ENCODE measurements at places on chromosomes 4 and X. TPM values are rescaled to one million over a fixed set of nuclear protein-coding genes. Genes with fewer than 3 reads are reported as not detected.

GRCh38 chr4:156497486-156497885 lies 474.1 kb downstream of the PDGFC start:
- DNase-seq: no peak

DNA sequence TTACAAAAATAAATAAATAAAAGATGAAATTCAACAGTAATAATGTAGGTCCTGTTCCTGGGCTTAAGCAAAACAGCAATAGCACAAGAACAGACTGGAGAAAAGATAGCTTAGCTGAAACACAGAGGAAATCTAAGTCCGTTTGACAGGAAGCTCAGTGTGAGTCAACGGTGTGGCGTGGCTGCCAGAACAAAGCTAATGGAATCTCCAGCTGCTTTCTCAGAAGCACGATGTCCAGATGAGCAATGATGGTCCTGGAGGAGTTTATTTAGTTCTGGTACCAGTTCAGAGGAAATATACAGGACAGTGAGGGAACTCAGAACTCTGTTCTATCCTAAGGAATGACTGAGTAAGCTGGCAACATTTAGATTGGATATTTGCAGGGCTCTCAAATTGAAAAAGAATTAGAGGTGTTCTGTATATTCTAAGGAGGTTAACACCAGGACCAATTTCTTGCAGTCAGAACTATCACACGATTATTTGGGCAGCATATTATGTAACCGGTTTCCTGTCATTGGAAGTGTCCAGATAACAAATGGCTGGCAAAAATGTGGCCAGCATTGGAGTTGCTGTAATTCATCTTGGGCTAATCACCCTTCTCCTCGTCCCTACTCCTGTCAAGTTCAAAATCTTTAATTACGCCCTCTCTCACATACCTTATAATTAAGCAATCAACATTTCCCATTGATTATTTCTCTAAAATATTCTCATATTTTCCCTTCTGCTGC lies 12.7 kb downstream of the GAB3 start:
- DNase-seq: no peak

- DNase-seq: no peak
Observed at GRCh38 chr4:122309988-122310626, 68.7 kb upstream of the ADAD1 start.

GRCh38 chr4:67581913-67582312 lies 23.4 kb downstream of the STAP1 start:
- DNase-seq: no peak

DNA sequence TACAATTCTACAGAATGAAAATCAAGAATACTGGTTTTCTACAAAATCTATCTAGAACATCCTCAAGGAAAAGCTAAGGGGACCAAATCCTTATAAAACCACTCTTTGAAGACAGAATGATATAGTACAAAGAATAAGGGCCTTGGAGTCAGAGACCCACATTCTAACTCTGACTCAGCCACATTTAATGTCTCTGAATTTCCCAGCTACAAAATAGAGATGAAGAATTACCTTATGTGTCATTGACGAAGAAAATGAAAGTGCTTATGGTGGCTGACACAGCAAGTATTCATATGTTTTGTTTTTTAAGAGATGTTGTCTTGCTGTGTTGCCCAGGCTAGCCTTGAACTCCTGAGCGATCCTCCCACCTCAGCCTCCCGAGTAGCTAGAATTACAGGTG lies 35.9 kb upstream of the CXorf38 start:
- no peak for DNase-seq

DNA sequence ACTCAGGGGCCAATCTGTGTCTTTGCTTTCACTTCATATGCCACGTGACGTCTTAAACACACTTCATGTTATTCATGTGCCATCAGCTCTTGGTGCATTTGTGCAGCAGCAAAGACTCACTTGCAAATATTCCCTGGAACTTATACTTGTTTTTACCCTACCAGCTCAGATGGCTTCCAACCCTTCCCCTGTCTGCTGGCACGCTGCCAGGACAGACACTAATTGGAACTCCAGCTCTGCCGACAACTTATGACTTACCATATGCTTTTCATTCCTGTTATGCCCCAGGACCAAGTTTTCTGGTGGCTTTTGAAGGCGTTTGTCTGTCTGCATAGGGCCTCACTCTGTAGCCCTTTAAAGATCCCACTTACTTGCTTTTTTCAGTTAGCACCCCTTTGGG lies 261.7 kb upstream of the GNPDA2 start:
- no peak for DNase-seq

DNA sequence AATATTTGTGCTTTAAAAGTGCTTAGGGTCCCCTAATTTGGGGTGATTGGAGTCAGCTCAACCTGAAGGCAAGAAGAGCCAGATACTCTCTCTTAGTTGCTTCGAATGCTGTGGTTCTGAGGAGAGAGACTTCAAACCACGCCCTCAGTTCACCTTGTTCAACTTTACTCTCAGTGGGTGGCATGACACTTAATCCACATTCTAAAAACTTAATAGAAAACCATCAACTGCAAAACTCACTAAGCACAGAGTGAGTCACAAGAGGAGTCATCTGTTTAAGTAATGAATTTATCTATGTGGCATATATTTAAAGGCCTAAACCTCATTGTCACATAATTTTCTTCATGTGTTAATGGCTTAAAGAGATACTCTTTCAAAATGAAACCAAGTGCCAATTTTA lies 99.5 kb upstream of the SLC4A4 start:
- no peak for DNase-seq

DNA sequence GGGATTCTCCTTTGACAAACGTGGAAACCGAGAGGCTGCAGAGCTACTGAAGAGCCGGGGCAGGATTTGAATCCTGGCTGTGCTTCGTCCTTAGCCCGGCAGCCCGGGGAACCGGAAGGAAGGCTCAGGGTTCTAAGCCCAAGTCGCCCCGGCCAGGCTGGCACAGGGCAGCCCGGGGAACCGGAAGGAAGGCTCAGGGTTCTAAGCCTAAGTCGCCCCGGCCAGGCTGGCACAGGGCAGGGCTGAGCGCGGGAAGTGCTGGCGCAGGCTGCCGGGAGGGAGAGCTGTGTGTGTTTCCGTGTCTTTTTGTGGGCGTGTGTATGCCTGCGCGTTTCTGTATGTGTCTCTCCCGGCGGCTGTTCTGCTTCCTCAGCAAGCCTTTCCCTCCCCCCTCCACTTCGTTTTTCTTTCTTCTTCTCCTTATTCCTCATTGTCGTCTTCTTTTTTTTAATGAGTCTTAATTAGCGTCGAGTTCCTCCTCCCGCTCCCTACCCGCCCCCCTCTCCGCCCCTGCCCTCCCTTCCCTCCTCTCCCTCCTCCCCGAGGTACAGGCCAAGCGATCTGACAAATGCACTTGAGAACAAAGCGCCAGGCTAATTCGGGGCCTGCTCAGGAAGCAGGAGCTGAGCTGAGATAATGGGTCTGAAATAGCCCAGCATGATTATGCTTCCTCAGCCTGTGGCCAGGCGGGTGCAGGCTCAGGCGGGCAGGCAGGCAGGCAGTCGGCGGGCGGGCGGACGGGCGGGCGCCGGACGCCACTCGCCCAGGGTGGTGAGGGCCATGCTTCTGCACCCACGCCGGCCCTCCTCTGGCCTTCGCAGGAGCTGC lies 65.9 kb downstream of the EFNB1 start:
- DNase-seq: peak; percentile 46

DNA sequence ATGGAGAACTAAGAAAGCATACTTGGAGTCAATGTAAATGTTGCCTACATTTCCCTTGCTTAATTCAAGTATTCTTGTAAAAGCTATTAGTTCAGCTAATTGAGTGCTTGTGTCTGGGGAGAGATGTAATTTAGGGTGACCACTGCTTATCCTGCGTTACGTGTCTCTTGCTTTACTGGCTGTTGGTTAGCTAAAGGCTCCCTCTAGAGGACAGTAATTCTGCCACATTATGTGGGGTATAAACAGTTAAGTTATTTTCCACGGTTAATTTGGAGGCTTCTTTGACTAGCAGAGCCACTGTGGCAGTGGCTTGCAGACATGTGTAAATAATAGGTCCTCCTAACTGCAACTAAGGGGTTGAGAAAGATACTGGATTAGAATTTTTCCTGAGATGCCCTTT lies 25.3 kb upstream of the NAF1 start:
- no peak for DNase-seq

GRCh38 chrX:20028588-20028987 lies 37.7 kb upstream of the BCLAF3 start:
- DNase-seq: no peak

DNA sequence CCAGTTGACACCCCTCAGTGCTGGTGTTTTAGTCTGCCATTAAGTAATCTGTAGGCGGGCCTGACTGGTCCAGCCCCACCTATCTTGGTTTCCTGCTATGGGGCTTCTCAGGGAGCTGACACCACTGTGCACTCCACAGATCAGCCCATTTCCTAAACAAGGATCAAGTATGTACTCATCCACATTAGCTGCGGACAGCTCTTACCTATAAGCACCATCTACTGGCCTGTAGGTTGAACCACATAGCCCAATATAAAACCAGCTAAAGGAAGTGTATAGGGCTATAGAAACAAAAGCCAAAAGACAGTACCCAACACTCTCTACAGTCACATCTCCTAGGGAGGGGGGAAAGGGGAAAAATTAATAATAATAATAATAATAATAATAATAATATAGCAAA lies 353.5 kb upstream of the CXorf51B start:
- DNase-seq: no peak

- no peak for DNase-seq
Observed at GRCh38 chrX:150546711-150547153, 21.7 kb upstream of the MTM1 start.

DNA sequence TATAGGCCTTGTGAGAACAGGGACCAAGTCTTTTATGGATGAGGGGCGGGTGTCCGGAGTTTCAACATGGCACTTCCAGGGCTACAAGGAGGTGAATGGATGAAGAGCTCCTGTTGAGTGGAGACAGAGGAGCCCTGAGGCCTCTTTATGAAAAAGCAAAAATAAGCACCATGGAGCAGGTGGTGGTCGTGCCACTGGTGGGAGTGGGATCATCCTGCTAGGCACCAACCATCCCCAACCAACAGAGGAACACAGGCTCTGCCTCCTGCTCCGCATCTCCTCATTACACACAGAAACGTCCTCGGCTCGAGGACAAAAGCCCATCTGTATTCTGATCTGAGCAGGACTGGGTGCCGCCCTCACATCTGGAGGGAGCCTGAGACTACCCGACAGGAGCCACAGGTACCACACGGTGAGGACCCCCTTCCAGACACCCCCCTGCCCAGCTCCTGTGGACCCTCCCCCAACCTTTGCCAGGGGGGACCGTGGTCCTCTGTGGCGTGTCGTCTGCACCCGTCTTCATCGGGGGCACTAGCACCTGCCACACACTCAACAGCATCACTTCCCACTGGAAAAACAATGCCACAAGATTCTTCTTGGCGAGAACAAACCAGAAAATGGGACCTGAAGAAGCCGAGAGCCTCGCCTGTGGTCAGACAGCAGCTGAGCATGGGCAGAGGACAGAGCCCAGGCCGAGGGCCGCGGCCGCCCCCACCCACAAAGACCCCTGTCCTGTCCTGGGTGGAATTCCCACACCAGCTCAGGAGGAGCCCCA lies 3.9 kb upstream of the PDE6B start:
- no peak for DNase-seq

GRCh38 chr4:183909187-183909586 lies 4.1 kb downstream of the STOX2 start:
- no peak for DNase-seq

- no peak for DNase-seq
Observed at GRCh38 chr4:155489271-155489670, 112.5 kb upstream of the MAP9 start.

DNA sequence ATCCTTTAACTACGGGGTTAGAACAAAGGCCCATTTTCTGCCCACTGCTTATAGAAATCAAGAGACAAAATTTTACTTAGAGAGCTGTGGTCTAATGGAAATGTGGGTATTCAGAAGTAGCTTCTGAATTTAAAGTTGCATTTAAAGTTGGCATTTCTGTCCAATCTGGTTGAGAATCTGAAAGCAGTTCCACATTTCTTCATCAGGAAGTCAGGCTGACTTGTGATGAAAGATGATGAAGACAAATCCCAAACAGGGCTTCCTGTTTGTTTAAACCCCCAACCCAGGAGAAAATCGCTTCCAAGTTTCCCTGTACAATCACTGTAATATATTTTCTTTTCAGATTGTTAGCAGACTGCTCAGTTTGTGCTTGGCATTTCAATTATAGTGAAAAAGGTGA lies 345.3 kb downstream of the SPRY1 start:
- DNase-seq: no peak

DNA sequence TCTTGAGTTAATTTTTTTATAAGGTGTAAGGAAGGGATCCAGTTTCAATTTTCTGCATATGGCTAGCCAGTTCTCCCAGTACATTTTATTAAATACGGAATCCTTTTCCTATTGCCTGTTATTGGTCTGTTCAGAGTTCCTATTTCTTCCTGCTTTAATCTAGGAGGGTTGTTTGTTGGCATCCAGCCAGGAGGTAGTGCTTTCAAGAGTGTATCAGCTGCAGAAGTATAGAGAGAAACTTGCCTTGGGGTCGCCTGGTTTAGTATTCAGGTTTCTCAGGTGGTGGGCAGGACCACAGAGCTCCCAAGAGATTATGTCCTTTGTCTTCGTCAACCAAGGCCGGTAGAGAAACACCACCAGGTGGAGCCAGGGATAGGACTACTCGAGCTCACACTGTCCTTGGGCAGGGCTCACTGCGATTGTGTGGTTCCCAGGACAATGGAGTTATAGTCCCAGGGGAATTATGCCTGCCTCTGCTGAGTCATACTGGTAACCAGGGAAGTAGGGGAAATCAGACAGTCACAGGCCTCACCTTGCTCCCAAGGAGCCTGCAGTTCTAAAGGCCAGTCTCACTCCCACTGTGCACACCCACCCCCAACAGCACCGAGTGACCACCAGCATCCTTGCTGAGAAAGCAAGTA lies 168.1 kb downstream of the VSIG4 start:
- peak; percentile 62 for DNase-seq

DNA sequence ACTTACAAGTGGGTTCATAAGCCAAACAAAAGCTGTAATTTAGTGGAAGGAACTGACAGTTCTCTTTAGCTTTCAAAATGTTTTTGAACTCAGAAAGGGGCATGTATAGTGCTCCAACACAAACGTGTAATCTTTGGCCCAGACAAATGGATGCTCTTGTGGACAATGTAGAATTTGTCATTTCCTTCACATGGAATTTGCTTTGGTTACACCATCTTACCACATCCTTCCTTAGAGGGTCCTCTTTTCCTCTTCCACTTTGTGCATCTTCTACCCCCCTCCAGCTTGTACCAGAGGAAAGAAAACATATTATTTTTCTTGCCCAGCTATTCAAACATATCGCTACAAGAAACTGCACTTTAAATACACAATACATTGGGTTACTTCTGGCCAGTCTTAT lies 42.4 kb downstream of the MEPE start:
- DNase-seq: no peak

- no peak for DNase-seq
Observed at GRCh38 chrX:153365670-153366069, 31.7 kb downstream of the ZNF275 start.

Gene EXOC1L
- total RNA-seq: not detected

Gene PAGE2
- total RNA-seq: not detected

Measured in H9 (cell line).